ENCODE measurements at places on chromosomes 7 and 10.

DNA sequence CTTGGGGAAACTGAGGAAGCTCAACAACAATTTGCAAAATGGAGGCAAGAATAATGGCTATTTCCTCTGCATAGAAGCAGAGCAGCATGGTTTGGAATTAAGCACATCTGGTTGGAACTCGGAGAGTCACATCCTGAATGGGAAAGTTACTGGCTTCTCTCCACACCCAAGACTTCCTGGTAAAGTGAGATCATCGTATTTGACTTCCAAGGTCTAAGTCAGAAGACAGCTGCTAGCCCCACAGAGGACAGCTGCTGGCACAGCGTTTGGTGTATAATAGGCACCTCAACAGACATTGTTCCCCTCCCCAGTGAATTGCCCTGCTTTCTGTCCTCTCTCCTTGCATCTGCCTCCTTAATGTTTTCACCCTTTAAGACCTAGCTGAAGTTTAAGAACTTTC is 37.0 kb upstream of the NRF1 start:
- H3K27me3 ChIP-seq: no peaks in the 10 kb centered on the region
- H3K27ac ChIP-seq: no peak overlapping the region
- H3K4me3 ChIP-seq: no peak overlapping the region
- H3K36me3 ChIP-seq: no peaks in the 10 kb centered on the region
- no peak for DNase-seq

DNA sequence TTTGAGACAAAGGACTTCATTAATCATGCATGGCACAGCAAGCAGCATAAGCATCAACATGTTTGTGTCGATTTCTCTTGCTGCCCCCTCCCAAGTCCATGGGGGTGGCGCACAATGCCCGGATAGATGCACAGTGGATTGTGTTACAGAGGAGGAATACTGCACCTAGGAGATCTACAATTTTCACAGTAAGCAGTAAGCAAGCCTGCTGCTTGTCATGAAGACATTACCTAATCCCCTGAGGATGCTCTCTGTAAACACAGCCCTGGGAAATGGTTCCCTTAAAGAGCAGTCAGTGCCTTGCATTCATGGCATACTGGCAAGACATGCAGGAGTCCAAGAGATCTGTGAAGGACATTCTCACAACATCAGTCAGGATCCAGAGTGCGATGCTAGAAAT is 137.7 kb downstream of the ETV1 start:
- H3K27ac ChIP-seq: no peak overlapping the region
- no peak for DNase-seq
- no peaks in the 10 kb centered on the region for H3K4me1 ChIP-seq
- no peaks in the 10 kb centered on the region for H3K36me3 ChIP-seq
- no peaks in the 10 kb centered on the region for H3K27me3 ChIP-seq

DNA sequence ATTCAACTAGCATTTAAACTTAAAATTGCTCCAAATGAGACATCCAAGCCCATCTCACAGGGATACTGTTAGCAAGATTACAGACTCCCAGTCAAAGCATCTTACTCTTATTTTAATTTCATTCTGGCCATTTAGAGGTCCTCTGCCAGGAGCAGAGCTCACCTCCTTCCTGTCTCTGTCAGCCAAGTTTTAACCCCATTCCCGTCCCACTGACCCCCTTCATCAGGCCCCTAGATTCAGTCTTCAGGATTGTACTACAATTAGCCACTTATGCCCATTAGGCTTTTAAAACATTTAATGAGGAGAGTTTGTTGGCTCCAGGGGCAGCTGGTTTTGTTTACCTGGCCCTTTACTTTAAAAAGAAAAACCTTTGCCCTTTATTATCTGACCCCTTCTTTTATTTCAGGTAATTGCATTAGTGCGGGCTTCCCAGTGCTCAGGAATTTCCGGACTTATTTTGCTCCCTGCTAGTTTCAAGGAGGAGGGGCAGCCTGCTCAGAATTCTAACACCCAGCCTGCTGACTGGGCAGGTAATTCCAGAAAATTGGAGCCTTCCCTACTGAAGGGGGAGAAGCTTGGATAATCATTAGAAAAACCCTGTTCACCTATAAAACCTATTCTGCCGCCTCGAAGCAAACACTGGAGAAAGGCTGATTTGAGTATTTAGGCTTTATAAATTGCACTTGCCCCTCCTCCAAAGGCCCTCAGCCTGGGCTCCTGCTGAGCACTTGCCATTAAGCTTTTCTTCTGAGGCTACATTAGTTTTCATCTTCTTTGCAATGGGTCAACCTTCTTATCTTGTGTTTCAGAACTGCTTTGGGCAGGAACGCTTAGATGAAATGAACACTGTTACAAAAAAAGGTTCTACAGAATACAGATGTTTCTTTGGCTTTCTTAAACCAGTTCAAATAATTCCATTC is 200.5 kb upstream of the HPS1 start:
- no peak for DNase-seq
- H3K27ac ChIP-seq: no peak overlapping the region
- peaks cover 12% of the 10 kb centered on the region for H3K27me3 ChIP-seq
- no peaks in the 10 kb centered on the region for H3K4me1 ChIP-seq
- no peaks in the 10 kb centered on the region for H3K36me3 ChIP-seq

GRCh38 chr7:55526770-55527169 is 45.5 kb downstream of the VOPP1 start:
- no peaks in the 10 kb centered on the region for H3K36me3 ChIP-seq
- no peak overlapping the region for H3K4me3 ChIP-seq
- DNase-seq: no peak
- H3K27ac ChIP-seq: no peak overlapping the region
- peaks cover 8% of the 10 kb centered on the region for H3K4me1 ChIP-seq

DNA sequence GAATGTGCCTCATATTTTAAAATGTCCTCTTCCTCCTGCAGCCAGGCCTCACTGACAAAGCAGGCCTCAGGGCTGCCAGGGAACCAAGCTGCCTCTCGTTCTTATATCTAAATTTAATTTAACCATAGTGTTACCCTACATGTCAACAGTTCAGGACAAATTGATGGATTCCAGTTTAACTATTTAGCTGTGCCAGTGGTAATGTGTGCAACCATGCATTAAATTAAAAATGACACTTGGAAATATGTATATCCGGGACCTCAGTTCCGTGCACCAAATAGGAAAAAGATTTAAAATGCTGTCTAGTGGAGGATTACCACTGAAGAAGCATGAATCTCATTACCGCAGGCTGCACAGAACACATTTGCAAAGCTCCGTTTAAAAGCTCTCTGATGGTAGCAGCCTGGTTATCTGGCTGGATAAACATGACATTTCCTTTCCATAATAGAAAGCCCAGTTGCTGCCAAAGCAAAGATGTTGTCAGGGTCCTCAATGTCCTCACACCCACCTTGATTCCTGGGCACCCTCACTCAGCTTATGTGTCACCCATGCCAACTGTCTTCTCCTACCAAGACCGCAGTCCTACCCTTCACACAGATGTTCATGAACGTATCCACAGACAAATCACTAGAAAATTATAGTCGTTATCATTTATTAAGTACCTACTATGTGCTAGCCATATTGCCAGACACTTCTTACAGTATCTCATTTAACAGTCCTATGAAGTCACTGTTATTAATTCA is 73.3 kb upstream of the FRMD4A start:
- no peak for DNase-seq
- no peaks in the 10 kb centered on the region for H3K36me3 ChIP-seq
- no peaks in the 10 kb centered on the region for H3K27me3 ChIP-seq
- no peaks in the 10 kb centered on the region for H3K4me1 ChIP-seq
- H3K27ac ChIP-seq: no peak overlapping the region
- no peak overlapping the region for H3K4me3 ChIP-seq

- H3K36me3 ChIP-seq: peaks cover under 1% of the 10 kb centered on the region
- no peaks in the 10 kb centered on the region for H3K27me3 ChIP-seq
- no peak for DNase-seq
- H3K4me1 ChIP-seq: peaks cover 42% of the 10 kb centered on the region
Observed at GRCh38 chr10:131977323-131978096, 4.2 kb downstream of the BNIP3 start.

- H3K27ac ChIP-seq: no peak overlapping the region
- no peak for DNase-seq
- no peak overlapping the region for H3K4me3 ChIP-seq
- no peaks in the 10 kb centered on the region for H3K27me3 ChIP-seq
Observed at GRCh38 chr7:7924303-7924702, 44.3 kb upstream of the GLCCI1 start.

DNA sequence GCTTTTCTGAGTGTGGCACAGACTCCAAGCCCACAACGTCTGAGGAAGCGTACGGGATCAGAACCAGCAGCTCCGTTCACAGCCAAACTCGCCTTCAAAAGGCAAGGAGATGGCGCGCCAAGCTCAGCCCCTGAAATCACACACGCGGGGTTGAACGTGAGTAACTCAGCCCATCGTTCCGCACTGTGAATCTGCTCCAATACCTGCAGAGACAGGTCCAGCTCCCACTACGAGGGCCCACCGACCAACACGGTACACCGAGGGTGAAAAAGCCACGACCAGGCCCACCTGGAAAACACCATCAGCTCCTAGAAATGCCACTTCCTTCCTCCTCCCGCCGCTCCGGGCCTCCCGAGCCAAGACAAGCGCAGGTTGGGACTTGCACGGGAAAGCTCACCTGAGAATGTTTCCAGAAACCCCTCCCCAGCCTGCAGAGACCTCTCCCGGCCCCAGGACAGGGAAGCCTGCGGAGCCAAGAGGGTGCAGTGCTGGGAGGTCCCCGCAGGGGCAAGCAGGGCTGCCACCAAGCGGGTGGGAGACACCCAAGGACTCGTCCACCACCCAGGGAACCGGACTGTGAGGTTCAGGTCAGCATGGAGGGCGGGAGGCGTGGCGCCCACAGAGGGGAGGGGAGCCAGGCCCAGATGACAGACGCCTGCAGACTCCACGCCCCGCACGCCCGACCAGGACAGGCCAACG is 93.9 kb upstream of the PDGFA start:
- no peaks in the 10 kb centered on the region for H3K4me1 ChIP-seq
- DNase-seq: no peak
- H3K4me3 ChIP-seq: no peak overlapping the region
- H3K36me3 ChIP-seq: no peaks in the 10 kb centered on the region
- H3K27me3 ChIP-seq: no peaks in the 10 kb centered on the region

GRCh38 chr7:25844102-25844870 is 307.7 kb upstream of the NFE2L3 start:
- no peaks in the 10 kb centered on the region for H3K27me3 ChIP-seq
- no peak overlapping the region for H3K27ac ChIP-seq
- DNase-seq: no peak
- H3K36me3 ChIP-seq: no peaks in the 10 kb centered on the region
- no peaks in the 10 kb centered on the region for H3K4me1 ChIP-seq

- no peak overlapping the region for H3K27ac ChIP-seq
- H3K36me3 ChIP-seq: peaks cover 45% of the 10 kb centered on the region
Observed at GRCh38 chr10:132752378-132752777, 33.6 kb downstream of the NKX6-2 start.

DNA sequence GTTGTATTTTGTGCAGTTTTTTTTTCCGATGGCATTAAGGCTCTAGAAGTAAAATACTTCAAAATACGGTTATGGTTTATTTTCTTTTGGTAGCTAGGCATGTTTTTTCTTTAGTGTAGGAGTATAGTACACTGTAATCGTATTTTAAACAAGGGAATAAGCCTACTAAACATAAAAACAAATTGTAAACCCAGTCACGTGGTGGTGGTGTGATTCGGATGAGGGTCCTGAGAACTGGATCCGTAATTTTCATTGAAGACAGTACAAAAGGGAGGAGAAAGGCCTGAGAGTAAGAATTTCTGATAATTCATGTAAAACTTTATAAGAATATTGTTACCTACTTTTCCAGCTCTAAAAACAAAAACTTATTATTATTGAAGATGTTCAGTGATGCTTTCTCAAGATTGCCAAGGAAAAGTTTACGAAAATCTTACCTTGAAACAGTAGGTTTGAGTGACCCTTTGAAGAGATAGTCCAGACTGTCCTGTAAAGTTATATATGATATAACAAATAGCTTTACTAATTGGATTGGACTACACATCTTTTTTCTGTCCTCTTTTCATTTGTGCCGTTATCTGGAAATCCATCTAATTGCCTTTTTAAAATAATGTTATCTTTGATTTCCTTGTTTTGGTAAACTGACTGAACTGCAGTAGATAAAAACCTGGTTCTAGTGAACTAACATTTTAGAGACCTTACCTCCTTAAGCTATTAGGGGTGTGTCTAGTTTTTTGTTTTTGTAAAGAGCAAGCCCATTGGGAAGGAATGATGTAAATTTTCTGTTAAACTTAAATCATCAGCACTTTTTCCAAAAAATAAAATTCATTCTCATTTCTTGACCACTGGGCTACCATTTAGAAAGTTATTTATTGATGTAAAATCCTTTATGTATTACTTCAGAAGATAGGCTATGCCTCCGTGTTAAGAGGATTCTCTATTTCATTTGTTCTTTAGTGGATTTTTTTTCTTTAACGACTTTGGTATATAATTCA is 1.0 kb upstream of the PBLD start:
- H3K27ac ChIP-seq: peak overlapping the region; percentile 98
- peaks cover 3% of the 10 kb centered on the region for H3K36me3 ChIP-seq
- H3K27me3 ChIP-seq: no peaks in the 10 kb centered on the region
- H3K4me3 ChIP-seq: peak overlapping the region; percentile 94
- H3K4me1 ChIP-seq: peaks cover 42% of the 10 kb centered on the region

- H3K27me3 ChIP-seq: no peaks in the 10 kb centered on the region
- no peak overlapping the region for H3K4me3 ChIP-seq
- peaks cover 1% of the 10 kb centered on the region for H3K36me3 ChIP-seq
- no peak for DNase-seq
- H3K4me1 ChIP-seq: no peaks in the 10 kb centered on the region
Observed at GRCh38 chr10:5958077-5958476, 19.3 kb downstream of the IL15RA start.

DNA sequence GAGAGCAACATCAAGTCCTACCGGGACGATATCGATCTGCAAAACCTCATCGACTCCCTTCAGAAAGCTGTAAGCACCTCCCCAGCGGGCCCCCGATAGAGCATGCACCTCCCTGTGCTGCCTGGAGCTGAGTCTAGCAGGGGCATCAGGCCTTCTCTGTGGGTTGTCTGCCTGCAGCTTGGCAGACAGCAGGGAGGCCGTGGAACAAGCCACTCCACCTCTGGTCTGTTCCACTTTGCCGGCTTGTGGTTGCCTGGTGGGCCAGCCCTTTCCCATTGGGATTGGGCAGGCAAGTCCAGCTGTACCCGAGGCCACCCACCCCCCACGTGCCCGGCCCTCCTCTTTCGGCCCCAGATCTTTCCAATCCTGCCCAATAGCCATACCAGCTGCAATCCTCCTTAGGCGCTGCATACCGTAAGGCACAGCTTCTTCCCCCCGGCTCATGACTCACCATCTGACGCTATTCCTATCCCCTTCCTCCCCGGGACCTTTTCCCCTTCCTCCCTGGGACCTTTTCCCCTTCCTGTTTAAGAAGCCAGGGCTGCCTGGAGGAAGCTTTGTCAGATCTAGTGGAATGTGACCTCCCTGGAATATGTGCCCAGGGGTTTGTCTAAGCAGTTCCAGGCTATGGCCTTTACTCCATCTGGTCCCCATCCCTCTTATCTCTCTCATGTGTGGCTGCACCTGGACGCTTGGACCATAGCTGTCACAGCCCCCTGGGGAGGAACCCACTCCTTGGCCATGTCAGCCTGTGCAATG is 28.1 kb upstream of the SH2D4B start:
- H3K27me3 ChIP-seq: no peaks in the 10 kb centered on the region
- H3K36me3 ChIP-seq: peaks cover 33% of the 10 kb centered on the region
- H3K4me3 ChIP-seq: no peak overlapping the region
- H3K27ac ChIP-seq: peak overlapping the region; percentile 13
- no peak for DNase-seq

Data from liver (tissue), 10 donors.